ENCODE measurements at places on chromosomes 7 and 10.
A peak's percentile ranks its signal among the peaks of the same experiment; 100 is the strongest.

DNA sequence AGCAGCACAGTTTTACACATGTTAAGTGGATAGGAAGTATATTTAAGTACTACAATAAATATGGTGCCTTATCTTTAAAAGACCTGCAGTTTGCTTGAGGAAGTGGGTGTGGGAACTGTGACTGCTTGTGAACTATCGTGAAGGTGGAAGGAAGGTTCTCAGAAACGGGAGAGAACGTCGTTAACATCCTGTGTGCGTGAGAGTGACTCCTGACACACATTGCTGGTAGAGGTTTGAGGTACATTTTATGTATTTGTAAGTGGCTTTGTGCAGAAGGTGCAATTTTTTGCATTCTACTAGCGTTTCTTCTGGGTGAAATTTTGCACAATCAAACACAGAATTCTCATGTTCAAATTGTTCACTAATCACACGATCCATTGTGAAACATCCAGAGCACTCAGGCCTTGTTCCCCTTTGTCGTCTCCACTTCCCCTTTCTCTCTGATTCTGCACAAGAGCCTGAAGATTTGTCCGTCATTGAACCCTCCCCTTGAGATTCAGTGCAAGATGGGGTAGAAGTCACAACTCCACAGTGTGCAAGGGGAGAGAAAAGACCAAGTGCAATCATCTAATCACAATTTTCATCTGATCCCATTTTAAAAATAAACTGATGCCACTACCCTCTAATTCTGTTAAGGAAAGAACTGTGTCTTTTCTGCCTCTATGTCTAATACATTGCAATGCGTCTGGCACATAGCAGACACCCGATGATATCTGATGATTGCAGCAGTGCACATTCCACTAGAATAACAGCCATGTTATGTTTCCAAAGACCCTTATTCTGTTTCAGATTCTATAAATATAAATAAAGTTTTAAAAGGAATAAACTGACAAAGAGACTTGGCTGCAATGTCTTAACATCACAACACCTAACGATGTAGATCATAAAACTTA is 279.9 kb downstream of the NEBL start:
- no peak for DNase-seq

GRCh38 chr7:71611986-71612385 is 480.0 kb downstream of the GALNT17 start:
- no peak for DNase-seq

DNA sequence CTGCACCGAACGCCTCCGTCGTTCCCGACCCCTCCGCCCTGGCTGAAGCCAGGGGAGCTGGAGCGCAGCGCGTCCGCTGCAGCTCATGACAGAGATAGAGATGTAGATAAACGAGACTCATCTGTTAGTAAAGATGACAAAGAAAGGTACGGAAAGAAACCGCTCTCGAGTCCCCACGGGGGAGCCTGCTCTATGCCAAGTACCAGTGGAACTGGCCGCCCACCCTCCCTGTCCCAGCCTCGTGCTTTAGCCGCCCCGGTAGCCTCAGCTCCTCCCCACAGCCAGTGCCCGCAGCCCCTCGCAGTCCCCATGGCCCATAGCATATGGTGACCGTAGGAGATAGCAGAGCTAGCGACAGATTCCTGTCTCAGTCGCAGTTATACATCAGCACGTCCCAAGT is 344.7 kb upstream of the GALNT17 start:
- no peak for DNase-seq

GRCh38 chr10:122342293-122343134 is 32.0 kb upstream of the PLEKHA1 start:
- peak; percentile 43 for DNase-seq

DNA sequence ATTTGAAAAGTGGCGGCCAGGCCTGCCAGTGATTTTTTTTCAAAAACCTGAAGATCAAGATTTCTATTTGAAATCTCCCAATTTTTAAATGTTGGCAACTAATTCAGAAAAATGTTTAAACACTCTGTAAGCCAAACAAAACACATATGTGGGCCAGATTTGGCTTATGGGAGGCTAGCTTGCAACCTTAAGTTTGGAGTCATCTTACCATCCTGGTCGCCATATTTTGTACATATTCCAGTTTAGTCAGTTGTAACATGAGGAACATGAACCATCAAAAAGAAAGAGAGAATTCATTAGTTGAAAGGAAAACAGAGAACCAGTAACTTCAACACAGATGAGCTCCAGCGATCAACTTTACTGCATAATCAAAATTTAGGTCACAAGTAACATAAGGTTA is 115.4 kb downstream of the TMEM26 start:
- no peak for DNase-seq

DNA sequence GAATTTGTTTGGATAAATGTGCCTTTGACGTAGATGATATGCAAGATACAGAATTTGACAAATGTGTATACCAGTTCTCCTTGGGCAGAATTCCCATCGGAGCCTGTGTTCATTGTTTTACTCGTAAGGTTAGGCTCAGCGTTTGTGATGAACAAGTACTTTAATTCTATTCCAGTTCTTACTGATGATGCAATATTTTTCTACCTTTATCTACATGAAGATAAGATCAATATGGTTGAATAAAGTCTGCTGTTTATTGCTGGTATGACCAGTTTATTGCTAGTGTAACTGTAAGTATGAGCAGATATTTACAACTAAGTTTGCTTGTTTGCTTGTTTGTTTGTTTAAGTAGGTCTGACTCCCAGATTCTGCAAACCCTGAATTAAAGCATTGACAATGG is 145.4 kb upstream of the ADARB2 start:
- no peak for DNase-seq

DNA sequence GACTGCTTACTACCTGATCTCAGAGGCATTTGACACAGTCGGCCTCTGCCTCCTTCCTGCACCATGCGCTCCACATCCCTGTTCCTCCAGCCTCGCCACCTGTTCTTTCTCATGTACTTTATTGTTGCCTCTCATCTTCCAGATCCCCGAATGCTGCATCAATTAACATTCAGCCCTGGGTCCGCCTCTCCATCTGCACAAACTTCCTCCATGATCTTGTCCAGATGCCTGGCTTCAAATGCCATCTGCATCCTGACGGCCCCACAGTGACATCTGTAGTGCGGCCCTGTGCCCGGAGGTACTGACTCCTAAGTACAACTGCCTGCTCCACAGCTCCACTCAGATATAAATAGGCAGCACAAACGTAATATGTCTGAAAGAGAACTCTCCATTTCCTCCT is 51.2 kb upstream of the STK17A start:
- no peak for DNase-seq

DNA sequence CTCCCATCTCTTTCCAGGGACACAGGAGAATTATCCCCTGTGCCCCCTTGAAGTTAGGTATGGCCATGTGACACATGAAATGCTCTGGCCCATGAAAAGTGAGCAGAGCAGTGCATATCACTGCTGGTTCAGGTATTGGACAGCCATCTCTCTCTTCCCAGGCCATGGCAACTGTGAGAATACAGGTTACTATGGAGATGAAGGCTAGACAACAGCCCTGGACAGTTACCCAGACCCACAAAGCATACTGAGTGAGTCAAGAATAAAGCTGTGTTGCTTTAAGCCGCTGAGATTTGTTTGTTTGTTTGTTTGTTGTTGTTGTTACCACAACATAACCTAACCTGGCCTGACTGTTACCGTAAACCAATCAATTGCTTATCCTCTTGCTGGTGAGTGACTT is 722.3 kb downstream of the KCNMA1 start:
- DNase-seq: no peak

GRCh38 chr10:5656737-5657579 is 9.4 kb downstream of the ASB13 start:
- DNase-seq: no peak

DNA sequence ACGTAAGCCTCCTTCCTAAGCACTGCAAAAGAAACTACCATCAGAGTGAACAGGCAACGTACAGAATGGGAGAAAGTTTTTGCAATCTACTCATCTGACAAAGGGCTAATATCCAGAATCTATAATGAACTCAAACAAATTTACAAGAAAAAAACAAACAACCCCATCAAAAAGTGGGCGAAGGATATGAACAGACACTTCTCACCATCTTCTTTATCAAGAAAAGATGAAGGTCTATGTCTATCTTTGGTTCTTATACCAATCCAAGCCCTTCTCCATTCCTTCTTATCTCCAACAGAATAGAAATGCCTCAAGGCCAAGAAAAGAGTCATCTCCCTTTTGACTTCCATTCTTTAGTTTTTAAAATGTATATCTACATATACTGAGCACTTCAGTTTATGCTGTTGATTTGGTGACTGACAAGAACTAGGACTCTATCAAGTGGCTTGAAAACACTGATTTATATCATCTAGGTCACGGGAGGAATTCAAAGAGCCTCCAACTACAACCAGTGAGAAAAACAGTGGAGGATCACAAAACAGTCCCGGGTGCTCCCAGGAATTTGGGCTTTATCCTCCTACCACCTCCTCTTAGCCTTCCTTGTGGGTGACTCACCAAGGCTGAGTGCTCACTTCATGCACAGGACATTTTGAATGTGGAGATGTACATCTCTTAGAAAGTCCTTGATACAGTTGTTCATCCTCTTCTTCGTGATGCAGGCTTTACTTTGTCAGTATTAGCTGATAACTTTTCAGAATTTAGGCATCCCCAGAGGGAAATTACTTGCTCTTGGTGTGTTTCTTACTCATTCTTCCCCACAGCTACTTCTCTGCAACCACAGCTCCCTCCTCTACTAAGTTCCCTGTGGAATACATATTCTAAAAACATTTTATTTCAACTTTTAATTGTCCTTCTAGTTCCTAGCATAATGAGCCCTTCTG is 15.4 kb downstream of the TAS2R41 start:
- no peak for DNase-seq

DNA sequence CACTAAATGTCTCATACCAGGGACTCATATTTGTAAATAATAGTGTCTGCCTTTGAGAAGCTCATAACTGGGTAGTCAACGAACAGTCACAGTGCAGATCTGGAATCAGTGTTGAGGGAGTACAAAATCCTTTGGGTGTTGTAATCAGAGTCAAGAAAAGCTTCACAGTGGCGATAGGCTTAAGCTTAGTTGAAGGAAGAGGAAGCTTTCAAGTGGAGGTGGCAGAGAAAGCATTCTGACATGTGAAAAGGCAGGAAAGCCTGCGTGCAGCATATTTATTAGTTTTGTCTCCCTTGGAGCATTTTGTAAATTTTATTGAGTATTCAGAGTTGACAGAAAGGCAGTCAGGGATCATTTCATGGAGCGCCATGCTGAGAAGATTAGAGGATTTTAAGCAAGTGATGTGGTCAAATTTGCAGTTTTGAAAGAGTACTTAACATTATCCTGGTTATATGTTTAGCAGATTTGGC is 104.9 kb downstream of the ADK start:
- no peak for DNase-seq

DNA sequence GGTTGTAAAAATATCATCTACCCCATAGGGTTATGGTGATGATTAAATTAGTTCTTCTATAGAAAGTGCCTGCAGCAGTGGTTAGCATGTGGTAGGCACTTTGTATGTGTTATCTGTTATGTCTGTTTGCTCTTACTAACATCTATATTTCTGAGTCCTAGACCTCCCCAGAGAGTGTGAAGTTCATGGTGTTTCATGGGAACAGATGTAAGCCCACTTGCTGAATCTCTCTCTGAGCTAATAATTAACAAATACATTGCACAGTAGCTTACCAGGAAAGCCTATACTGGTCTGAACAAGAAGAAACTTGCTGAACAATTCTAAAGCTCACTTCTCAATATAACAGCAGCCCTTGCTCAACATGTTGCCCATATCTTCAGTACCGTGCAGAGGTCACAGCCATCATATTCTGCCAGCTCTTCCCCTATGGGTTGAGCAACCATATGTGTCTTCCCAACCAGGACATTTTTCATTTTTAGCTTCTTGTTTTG is 100.1 kb downstream of the NPSR1 start:
- DNase-seq: no peak

- no peak for DNase-seq
Measured at GRCh38 chr7:18693816-18694215, 198.3 kb downstream of the HDAC9 start.

- no peak for DNase-seq
Measured at GRCh38 chr7:81516898-81517297, 252.9 kb downstream of the HGF start.

DNA sequence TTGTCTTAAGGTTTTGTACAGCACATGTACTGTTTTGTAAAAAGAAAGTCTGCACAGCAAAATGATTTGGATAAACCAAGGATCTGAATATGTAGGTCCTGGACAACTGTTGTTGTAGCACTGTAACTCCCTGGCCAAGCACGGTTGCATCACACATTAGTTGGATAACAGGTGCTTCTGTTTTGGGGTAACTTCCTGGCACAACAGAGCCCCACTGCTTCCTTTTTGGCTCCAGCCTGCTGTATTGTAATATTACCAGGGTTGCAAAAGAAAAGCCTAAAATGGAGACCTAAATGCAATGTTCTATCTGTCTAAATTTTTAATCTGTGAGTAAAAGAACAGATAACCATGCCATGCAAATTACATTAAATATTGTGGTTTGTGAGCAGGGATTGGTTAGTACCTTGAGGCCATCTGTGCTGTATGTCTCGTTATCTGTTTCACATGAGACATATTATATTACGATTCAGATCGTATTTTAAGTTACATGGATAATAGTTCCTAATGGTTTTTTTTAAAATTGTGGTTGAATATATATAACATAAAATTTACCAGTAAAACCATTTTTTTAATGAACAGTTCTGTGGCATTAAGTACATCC is 27.5 kb upstream of the WAC start:
- no peak for DNase-seq

- DNase-seq: no peak
Measured at GRCh38 chr10:118901380-118901779, 128.1 kb upstream of the NANOS1 start.

GRCh38 chr7:72337390-72338167 is 74.6 kb downstream of the CALN1 start:
- no peak for DNase-seq

GRCh38 chr7:105647591-105647990 is 66.3 kb upstream of the EFCAB10 start:
- DNase-seq: no peak

GRCh38 chr10:86726677-86726999 is 29.8 kb upstream of the BMPR1A start:
- no peak for DNase-seq

GRCh38 chr10:94115725-94116124 is 122.0 kb downstream of the PLCE1 start:
- no peak for DNase-seq

DNA sequence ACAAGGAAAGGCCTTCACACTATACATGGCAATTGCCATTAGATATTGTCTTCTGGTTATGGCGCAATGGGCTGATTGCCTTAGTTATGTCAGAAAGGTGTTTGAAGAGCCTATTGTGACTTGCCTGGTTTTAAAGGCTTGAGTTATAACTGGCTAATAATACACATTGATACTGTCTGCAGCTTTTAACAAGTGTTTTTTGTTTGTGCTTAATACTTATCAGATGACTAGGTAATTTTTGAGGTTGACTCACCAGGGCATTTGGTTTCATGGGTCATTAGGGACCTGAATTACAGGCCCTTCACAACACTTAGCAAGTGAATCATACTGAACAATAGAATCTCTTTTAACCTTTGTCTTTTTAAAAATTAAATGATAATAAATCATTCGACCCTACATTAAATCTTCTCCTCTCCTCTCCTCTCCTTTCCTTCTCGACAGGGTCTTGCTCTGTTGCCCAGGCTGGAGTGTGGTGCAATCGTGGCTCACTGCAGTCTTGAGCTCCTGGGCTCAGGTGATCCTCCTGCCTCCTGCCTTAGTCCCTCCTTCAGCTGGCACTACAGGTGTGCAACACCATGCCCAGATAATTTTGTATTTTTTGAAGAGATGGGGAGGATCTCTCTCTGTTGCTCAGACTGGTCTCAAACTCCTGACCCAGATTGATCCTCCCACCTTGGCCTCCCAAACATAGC is 196.3 kb downstream of the JCAD start:
- no peak for DNase-seq

- DNase-seq: peak; percentile 88
Measured at GRCh38 chr7:149720372-149721083, 52.9 kb downstream of the ZNF467 start.

Measured in caudate nucleus (tissue), 63 donors.